Esophagus squamous epithelium (tissue), 5 donors: ENCODE measurements at places on chromosomes 11 and 22. TPM values are rescaled to one million over a fixed set of nuclear protein-coding genes. Genes with fewer than 3 reads are reported as not detected.

The TSGA10IP gene
- total RNA-seq = not detected

The VWCE gene
- 0.09 TPM for total RNA-seq

The CAT gene
- total RNA-seq = 21.9 TPM

DNA sequence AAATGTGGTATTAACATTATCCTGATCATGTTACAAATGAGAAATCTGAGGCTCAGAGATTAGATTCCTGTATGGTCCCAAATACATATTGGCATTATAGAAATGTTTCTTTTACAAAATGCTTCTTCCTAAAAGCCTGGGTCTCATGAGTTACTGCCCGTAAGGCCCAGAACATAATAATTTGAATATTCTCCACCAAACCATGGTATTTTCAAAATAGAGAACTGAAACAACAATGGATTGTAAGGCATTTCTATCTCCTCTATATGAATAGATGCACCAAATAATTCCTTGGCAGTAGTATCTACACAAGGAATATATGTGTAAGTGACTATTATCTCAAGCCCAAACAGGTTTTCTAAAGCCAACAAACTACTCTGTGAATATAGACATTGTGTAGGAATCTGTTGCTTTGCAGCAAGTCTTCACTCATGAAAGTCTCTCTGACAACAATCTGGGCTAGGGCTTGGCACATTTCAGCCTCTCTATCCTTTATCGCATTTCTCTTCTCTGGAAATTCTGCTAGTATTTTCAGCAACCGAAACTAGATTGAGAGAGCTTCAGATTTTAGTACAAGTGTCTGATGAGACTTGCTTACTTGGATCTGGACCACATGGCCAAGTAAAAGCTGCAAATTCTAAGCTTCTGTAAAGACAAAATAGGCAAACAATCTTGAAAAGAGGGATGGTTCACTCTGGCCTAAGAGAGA, 112.8 kb upstream of the ARHGAP20 start:
- no peak for DNase-seq

- DNase-seq = no peak
These were observed 44.1 kb downstream of the MACROD1 start for GRCh38 chr11:64121663-64122410.

- DNase-seq = no peak
These were observed 8.7 kb upstream of the KCNJ5 start for GRCh38 chr11:128882451-128882850.

- DNase-seq = no peak
These were observed 72.1 kb upstream of the BMAL1 start for GRCh38 chr11:13205486-13205885.
